Suprapubic skin (tissue), 4 donors: ENCODE measurements at places on chromosomes 2 and 18. TPM values are rescaled to one million over a fixed set of nuclear protein-coding genes. Genes with fewer than 3 reads are reported as not detected.

GRCh38 chr2:137888845-137889244, 75.4 kb upstream of the HNMT start:
- DNase-seq, result no peak

GRCh38 chr2:8799004-8799403, 38.4 kb downstream of the KIDINS220 start:
- DNase-seq, result no peak

DNA sequence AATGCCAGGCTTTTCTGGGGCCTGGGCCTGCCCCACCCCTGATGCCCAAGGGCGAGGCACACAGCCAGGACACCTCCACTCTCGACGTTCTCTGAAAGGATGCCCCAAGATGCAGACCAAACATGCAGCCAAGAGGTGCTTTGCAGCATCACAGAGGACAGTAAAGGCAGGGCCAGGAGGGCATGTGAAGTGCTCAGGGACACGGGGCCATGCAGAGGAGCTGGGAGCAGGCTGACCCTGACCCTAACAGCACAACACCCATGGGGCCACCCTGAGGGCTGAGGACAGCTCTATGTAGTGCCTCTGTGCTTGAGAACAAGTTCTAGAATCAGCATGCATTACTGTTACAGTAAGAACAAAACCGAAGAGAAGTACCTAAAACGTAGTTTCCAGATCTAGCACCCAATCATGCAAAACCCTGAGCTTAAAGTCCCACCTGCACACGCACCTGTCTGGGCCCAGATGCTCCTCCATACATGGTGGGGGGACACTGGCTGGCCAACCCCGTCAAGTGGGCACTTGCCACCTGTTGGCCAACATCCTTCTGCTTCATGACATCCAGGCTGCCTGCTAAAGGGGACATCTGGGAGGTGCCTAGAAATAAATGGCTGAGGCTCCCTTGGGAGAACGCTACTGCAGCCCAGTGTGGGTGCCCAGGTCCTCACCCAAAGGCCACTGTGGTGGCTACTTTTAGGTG, 15.4 kb downstream of the HS6ST1 start:
- no peak for DNase-seq

GRCh38 chr2:66433945-66434678, 813 bp upstream of the MEIS1 start:
- peak; percentile 85 for DNase-seq

- DNase-seq, result no peak
These were observed 541.8 kb upstream of the CDH2 start for GRCh38 chr18:28718696-28719095.

STPG4 gene
- not detected for total RNA-seq

ADD2 gene
- 2.3 TPM for total RNA-seq

LYG1 gene
- 0.89 TPM for total RNA-seq
